ENCODE measurements at places on chromosomes 1 and 21. TPM values are rescaled to one million over a fixed set of nuclear protein-coding genes. Genes with fewer than 3 reads are reported as not detected.

The MPZ gene
- 4.6 TPM for total RNA-seq

The FAM72B gene
- 1.9 TPM for total RNA-seq

The ANGPTL7 gene
- not detected for total RNA-seq

The DNAH14 gene
- 1.3 TPM for total RNA-seq

The NSL1 gene
- total RNA-seq, result 23.4 TPM

The ST6GALNAC3 gene
- total RNA-seq, result not detected

GRCh38 chr1:166282391-166283137, 115.8 kb upstream of the FAM78B start:
- no peak for DNase-seq

DNA sequence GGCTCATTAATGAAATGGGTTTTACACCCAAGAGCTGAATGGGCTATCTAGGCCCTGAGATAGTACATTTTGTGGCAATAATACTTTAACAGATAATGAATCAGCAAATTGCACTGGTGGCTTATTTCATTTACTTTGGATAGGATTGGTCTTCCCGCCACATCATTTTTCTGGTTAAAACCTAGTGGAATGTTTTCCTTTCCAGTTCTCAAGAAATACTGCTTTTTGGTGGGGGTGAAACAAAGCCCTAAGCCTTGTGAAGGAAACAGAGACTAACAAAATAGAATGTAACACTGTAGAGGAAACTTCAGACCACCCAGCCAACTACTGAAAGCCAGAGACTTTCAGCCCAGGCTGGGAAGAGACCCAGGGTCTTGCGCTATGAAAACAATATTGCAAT, 172.2 kb downstream of the HHIPL2 start:
- no peak for DNase-seq

DNA sequence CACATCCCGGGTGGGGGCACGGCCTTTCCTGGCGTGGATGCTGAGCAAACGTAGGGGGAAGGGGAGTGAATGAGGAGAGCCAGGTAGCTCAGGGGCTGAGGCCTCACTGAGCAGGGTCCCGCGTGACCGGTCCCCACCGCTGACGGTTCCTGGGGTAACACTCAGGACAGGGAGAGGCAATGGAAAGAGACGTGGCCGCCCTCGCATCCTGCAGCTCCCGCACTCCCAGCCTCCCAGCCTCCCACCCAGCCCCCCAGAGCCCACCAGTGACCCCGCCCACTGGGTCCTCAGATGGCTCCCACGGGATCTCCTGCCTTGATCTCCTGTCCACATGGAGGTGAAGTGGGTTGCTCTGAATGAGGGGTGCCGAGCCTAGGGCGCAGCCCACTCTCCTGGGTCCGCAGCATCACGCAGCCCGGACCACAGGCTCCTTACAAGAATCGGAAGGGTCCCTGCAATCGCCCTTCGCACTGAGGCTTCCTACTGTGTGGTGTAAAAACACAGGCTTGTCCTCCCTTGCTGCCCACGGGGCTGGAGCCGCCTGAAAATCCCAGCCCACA, 2.4 kb downstream of the TSPEAR start:
- DNase-seq, result no peak

GRCh38 chr21:17903029-17903806, 84.1 kb upstream of the C21orf91 start:
- DNase-seq, result peak; percentile 70

DNA sequence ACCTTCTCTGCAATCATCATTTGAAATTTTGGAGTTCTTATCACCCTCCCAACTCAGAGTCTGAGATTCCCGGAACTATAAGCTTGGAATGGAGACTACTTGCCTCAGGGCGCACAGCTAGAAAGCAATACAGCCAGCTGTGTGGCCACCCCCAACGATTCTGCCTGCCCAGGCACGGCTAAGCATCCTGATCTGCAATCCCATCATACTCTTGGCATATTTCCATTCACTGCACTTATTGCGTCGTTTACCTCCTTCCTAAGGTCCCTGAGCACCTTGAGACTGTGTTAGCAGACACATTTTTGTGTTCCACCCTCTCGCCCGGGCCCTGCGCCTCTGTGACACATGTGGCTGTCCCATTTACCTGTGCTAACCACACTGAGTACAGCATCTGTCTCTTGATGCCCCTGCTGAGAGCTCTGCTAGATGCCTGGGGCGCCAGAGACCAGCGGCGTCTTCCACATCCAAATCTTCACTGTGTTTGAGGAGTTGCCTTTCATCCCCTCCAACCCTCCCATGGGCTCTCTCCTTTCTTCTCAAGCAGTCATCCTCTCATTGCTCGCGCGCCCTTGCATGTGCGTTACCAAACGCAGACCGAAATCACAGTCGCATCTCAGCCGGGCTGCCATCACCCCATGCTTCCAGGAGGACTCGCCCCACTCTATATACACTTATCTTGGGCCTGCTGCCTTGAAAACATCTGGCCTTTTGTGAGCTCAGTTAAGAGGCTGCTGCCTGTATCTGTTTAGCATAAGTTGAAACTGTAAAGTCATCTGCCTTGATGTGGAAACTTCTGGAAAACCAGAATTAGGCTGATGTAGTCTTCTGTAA, 3.5 kb upstream of the CLDN19 start:
- no peak for DNase-seq

DNA sequence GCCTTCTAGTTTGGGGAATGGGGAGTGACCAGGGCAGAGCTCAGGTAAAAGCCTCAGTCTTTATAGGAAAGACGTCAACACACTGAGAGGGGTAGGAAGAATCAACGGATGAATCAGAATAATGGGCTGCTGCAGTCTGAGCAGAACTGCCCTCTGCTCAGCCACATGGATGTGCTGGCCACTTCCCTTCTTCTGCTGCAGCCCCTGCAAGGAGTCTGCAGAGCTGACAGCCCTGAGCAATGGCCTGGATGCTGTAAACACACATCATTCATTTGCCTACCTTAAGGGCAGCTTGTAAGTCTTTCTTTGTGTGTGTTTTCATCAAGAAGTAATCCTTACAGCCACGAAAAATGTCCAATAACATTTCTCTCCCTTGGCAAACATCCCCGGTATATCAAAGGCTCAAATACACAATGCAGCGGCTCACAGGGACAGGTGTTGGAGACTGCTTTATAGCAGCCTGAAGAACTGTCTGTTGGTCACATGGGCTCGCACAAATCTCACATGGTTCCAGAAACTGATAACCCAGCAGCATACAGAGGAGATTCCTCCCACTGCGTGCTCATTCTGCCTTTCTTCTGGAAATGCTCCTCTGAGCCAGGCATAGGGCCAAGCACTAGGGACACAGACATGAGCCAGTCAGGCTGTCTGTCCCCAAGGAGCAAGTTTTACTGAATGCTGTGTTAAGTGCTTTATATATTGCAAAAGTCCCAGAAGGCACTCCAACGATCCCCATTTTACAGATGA, 110.1 kb downstream of the HMGB4 start:
- no peak for DNase-seq

DNA sequence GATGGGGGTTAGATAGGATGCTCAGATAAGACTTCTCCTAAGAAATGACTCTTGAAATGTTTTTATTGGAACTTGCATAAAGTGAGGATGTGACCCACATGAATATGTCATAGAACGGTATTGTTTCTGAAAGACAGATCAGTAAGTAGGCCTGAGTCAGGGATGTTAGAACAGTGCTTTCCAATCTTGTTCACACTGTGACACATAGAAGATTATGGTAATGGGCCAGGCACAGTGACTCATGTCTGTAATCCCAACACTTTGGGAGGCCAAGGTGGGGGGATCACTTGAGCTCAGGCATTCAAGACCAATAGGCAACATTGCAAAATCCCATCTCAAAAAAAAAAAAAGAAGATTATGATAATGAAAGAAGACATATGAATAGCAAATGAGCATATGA, 32.9 kb downstream of the FMO4 start:
- no peak for DNase-seq

- no peak for DNase-seq
These were observed 77.4 kb downstream of the NDUFS5 start for GRCh38 chr1:39103328-39104157.

DNA sequence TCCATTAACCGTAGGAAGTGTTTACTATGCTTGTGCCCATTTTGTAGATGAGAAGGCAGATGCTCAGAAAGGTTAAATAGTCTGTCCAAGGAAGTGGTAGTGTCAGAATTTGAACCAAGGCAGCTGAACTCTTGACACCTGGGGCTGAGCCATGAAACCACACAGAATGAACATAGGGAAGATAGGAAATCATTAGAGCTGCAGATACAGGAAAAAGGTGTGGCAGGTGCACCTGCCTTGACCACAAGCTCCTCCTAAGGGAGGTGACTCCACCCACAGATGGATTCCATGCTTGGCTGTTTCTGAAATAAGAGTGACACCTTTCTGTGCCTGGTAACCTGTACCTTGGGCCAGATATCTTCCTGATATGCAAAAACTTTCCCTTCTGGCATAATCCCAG, 69.9 kb upstream of the IGSF21 start:
- DNase-seq, result no peak

- DNase-seq, result no peak
These were observed 88.2 kb upstream of the GNG4 start for GRCh38 chr1:235737751-235738150.

- no peak for DNase-seq
These were observed 109.2 kb downstream of the OSBPL9 start for GRCh38 chr1:51726051-51726450.

DNA sequence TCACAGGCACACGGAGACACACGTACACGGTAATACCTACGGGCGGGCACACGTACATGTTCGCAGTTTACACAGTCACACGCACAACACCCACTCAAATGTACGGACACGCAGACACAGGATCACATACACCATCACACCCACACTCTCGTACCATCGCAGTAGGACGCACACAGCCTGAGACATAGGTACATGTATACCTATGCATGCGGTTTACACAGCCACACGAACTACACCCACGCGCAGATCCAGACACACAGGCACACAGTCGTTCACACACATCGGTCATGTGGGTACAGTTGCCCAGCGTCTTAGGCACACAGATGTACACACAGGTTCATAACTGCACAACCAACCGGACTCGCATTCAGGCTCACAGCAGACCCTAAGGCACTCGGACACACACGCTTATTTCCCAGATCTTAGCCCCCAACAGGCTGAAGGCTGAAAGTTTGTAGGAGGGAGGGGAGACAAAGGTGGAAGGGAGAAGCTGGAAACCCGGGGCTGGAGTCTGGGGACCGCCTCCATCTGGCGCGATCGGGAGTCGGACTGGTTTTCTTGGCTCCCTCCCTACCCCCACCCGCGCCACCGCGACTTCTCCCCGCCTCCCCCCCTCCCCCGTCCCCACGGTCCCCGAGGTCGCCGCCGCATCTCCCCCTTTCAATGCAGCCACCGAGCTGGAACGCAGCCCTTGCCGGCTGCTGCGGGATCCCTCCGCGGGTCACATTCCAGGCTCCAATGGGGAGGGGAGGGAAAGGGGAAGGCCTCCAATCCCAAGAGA, 51.9 kb upstream of the SYNC start:
- no peak for DNase-seq

DNA sequence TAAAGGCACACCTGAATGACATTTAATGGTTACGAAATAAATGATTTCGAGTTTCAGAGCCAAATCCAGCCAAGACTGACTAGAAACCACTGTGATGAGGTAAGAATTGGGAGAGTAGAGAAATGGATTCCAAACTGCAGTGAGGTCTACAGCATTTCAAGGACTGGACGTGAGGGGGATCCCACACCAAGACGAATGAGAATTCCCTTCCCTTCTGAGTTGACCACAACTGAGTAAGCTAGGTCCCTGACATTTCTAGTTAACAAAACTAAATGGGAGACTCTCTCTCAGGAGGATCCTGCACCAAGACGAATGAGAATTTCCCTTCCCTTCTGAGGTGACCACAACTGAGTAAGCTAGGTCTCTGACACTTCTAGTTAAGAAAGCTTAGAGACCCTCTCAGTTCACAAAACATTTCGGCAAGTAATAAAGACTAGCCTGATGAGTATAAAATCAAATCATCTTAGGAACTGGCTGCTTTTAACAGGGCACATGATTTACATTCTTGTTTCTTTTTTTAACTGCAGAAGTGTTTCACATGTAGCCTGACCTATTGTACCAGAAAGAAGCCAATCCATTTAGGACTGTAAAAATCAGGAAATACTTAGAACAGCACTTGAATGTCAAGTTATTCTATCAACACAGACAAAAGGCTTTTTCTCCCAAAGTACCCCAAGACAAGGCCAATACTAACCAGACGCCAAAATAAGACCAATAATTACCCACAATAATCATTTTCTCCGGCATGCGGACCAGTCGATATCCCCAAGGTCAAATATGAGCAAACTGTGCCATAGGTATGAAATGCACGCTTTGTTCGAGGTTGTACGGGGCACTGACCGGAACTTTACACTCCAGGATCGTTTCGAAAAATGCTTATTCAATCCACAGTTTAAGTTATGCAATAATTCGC, 1.4 kb upstream of the SPATA1 start:
- DNase-seq, result no peak

DNA sequence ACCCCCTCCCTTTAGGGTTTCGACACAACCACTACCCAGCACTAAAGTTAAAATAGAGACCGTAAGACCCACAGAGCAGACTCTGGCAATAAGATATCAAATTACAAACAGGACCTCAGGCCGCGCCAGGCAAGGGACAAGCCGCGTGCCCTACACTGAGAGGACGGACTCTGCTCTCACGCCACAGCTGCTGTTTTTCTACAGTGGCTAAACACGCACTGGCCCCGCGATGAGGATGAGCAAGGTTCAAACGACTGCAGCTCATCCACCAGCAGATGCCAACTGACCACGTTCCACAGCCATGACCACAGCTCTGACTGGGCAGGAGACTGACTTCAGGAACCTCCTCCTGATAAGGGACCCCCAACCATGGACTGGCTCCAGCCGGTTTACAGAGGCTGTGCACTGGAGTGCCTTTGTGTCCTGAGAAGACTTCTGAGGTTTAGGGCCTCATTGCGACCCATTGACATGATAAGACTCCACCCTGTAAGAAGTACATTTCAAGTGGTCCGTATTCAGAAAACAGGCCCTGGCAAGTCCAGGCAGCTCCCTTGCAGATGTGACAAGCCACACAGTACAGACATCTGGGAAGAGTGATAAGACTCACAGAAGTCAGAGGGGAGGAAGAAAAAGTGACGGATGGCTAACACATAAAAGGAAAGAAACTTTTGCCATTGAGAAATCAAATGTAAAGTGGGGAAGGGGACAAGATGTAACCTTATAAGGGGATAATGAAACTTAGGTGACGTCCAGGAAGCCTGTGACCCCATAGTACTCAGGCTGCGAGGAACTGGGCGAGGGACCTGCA, 1.5 kb upstream of the KRTAP10-6 start:
- no peak for DNase-seq

DNA sequence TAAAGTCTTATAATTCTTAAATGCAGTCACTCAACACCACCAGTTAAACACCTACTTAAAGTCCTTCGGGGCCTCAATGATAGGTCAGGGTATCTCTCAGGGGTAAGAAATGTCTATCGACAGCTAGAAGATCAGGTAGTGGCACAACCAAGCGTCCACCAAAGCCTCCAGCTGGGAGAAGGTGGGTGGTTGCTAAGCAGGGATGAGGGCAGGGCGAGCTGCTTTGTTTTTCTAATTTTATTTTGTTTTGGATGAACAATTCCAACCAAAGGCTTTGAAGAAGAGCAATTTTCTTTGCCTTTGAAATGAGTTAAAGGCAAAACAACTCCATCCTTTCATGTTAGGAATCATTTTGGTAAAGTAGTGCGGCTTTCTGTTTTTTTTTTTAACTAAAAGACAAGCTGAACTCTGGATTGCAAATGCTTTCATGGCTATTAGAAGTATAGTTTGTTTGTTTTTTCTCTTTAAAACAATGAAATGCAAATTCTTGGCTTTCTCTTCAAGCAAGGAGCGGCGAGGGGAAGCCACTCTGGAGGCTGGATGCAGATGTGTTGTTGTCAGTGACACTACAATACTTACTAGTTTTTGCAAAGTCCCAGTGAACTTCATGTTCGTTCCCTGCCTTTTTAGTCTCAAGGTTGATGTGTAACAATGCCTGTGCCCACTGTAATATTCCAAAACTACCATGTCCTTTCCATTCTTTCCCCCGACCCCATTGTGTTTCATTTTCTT, 106.0 kb downstream of the MRPS6 start:
- no peak for DNase-seq

Measured in natural killer cell (primary cell).